ENCODE measurements at places on chromosomes 1 and 21.
A peak's percentile ranks its signal among the peaks of the same experiment; 100 is the strongest.

DNA sequence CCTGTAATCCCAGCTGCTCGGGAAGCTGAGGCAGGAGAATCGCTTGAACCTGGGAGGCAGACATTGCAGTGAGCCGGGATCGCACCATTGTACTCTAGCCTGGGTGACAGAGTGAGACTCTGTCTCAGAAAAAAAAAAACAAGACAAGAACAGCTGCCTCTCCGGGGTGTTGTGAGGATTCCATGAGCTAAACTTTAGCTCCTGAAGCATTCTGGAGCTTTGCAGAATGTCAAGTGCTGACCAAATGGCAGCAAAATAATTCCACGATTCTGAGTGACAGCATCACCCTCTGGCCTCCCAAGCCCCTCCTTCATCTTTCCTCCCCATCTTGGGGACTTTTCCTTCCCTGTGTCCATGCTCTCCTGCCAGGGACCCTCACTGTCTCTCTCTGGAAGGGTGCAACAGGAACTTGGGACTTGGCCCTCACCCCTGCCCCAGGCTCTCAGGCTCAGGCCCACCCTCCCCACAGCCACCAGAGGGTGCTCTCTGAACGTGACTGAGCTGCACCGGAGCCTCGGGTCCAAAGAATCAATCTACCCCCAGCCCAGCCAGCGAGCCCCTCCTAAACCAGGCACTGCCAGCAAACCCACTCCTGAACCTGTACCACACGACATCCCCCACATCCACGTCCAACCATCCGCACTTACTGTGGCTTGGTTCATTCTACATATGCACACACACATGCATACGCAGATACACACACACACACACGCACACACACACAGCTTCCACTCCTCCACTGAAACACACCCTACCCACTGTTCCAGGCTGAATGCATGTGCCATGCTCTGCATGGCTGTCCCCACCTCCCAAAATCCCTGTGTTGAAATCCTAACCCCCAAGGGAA lies 45.7 kb downstream of the ACOT7 start:
- peak; percentile 77 for DNase-seq

GRCh38 chr1:223712194-223712849 lies at the start of gene CAPN2:
TSS of gene CAPN2 (plus strand) at chr1:223712539. CDS start at chr1:223712641, 102 bp downstream.
- peak; percentile 81 for DNase-seq

DNA sequence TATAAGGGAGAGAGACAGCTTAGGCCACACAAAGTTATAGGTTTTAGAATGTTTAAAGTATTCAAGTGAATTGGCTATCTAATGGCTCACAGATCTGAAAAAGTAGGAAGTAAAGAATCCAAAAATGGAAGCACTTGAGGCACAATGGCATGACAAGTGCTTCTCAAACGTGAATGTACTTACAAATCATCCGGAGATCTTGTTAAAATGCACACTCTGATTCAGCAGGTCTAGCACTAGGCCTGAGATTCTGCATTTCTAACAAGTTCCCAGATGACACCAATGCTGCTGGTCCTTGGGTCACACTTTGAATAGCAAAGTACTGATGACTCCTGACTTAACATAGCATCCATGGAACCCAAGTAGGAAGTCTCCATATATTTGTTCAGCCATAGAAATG lies 20.9 kb upstream of the AGL start:
- no peak for DNase-seq

GRCh38 chr1:1599935-1600860 lies at the start of gene FNDC10:
TSS of gene FNDC10 (minus strand) at chr1:1600135. CDS start at chr1:1600015, 120 bp downstream.
- no peak for DNase-seq

- no peak for DNase-seq
Observed at GRCh38 chr1:228998179-228998578, 262.9 kb downstream of the RHOU start.

GRCh38 chr1:151128800-151129199 lies 17.6 kb downstream of the SEMA6C start:
- DNase-seq: no peak

DNA sequence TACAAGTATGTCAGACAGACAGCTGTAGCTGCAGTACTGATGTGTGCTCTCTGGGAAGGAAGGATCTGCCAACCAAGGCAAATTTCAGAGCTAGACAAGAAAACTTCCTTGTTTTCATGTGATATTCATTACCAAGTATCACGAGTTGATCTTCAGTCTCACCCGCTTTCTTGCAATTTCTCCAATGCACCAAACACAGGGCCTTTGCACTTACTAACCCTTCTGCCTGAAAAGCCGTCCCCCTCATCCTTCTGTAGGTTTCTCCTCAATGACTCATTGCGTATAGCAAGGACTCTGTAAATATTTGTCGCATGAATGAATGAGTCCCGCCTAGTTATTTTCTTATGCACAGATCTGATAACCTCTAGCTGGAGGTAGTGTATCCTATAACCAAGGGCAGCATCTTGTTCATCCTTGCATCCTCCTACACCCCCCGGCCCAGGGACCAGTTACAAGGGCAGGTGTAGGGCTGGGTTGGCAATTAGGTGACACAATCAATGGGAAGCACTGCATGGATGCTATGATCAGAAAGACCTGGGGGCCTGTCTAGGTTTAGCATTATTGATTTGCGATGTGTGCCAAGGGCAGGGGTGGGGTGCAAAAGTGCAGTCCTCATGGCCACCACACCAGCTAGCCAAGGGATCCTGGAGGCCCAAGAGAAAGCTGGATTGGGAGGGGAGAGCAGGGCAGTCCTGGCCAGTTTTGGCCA lies 51.4 kb upstream of the GPR157 start:
- DNase-seq: no peak

DNA sequence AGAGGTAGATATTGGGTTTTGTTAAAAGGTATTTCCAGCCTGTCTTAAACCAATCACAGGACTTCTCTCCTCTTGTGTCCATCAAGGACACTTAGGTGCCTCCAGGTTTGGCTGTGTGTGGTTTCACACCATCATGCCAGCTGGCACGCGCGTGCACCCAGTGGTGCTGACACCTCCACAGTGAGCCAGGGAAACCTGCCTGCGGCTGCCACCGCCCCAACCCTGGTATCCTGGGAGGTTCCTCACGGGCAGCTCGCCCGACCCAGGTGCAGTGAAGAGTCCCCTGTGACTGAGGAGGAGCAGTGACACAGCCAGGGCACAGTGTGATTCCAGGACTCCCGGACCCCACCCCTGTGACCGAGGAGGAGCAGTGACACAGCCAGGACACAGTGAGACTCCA lies 13.2 kb upstream of the COL6A2 start:
- no peak for DNase-seq

DNA sequence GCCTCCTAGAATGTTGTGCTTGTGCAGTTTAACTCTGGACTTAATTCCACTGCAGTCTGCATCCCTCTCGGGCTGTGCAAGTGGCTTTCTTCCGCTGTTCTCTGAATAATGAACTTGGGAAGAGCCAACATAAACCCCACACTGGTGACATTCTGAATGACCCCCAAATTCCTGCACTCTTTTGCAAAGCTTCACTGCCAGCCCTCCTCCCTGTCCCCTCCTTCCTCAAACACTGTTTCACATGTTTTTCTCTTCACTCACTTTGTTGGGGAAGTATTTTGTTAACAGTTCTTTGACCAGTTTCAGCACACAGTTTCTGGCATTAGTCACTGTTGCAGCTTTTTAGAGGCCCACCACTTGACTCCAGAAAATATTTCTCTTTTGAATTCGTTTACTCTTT lies 39.7 kb downstream of the GNG12 start:
- DNase-seq: no peak

DNA sequence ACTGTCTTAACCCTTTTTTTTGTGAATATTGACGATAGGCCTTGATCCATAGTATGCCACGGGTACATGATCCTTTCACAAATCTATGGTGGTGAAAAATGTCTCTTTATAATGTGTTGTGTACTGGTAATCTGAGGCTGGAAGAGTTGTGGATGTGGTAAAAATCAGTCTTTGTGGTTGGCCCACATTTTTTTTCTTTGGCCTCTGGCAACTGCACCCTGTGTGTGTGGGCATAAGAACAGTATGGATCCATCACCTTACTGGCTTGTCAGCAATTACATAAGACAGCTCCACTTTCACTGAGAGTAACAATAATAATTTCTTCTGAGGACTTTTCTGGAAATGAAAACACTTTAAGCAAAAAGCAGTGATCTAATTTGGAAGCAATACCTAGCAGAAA lies 101.6 kb downstream of the GABPA start:
- no peak for DNase-seq

- no peak for DNase-seq
Observed at GRCh38 chr1:21707086-21707840, 38.1 kb upstream of the RAP1GAP start.

DNA sequence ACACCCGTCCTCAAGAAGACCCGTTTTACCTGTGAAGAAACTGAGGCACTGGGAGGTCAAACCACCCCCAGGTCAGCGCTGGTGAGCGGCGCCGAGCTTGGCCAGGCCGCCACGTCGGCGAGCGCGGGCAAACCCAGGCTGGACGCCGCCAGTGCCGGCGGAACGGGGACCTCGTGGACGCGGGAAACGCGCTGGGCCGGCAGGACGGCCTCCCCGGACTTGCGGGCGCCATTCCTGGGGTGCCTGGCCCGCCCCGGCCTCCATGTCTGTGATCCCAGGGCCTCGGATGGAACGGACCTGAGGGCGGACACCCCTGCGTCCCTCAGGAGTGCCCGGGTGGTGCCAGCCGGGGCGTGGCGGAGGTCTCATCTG lies 764 bp upstream of the SUMO3 start:
- DNase-seq: no peak

DNA sequence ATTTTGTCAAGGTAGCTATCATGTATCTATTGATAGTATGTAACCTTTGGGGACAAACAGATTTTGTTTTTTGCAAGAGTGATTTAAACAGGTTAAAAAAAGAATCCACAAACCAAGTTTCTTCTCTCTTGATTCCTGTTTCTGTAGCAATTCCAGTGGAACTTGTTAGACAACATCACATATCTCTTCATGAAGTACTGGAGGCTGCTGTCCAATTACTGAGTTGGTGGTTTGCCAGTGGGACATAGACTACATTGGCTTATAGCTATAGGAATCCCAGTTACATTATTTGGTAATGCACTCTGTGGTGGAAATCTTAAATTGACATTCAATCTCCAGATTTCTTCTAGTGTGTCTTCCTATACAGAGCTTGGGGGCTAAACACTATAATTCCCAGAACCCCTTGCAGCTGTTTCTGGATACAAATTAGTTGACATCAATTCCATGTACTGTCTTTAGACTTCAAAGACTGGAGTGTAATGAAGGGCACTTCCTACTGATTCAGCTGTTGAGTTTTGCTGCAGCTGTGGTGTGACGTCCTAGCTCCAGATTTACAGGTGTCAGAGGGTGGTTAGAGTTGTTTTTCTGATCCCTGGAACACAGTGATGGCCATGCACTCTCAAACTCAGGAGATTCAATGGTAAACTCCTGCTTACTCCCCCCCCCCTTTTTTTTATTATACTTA lies 29.4 kb upstream of the GCLM start:
- no peak for DNase-seq

GRCh38 chr21:34606621-34607020 lies 8.3 kb downstream of the RCAN1 start:
- no peak for DNase-seq

- DNase-seq: no peak
Observed at GRCh38 chr1:177443003-177443402, 272.2 kb downstream of the BRINP2 start.

- DNase-seq: no peak
Observed at GRCh38 chr1:88537787-88538186, 146.3 kb upstream of the PKN2 start.

DNA sequence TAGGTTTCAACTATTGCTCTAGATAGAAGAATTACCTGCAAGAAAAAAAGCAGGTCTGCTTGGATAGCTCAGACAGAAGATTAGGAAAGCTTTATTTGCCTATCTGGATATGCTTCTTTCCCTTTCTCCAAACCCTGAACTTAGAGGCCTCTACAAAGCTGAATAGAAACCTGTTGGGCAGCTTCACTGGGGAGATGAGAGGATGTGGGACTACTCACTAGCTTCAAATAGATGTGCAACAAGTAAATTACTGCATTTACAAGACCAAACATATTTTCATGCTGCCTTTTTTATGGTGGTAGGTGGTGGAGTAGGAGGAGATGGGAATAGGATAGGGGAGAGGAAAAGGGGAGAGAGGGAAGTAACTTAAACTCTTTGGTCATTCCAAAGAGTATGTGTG lies 6.4 kb downstream of the CLCA2 start:
- no peak for DNase-seq

- no peak for DNase-seq
Observed at GRCh38 chr1:172824209-172824608, 165.3 kb downstream of the FASLG start.

DNA sequence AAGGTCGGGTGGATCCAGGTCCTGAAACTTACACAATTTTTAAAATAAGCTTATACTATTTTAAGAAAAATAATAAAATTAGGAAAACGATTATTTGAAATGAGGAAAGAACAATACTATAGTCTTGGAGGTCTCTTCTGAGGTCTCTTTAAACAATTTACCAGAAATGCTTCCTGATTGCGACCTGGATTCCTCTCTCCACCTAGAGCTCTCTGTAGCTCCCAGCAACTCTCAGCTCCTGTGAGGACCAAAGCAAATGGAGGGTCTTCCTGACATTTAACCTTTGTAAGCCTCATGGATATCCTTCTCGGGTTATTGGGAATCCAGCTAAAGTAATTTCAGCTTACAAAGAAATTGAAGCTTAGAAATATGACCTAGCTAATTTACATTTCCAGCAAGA lies 886 bp downstream of the BTBD8 start:
- no peak for DNase-seq

DNA sequence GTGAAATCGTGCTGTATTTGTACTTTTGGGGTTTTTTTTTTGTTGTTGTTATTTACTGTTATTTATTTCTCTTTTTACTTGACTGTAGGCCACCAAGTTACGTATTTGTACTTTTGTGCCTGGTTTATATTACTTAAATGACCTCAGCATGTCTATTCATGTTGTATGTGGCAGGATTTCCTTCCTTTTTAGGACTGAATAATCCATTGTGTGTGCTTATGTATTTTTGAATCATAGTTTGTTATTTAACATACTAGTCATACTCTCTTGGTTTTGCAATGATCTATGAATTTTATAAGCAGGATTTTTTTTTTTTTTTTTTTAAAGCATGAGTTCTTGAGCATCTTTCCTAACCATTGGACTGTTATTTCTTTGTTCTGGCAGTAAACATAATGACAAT lies 51.2 kb downstream of the RNF2 start:
- DNase-seq: no peak

GRCh38 chr1:174217248-174217647 lies 57.9 kb downstream of the RABGAP1L start:
- DNase-seq: no peak

DNA sequence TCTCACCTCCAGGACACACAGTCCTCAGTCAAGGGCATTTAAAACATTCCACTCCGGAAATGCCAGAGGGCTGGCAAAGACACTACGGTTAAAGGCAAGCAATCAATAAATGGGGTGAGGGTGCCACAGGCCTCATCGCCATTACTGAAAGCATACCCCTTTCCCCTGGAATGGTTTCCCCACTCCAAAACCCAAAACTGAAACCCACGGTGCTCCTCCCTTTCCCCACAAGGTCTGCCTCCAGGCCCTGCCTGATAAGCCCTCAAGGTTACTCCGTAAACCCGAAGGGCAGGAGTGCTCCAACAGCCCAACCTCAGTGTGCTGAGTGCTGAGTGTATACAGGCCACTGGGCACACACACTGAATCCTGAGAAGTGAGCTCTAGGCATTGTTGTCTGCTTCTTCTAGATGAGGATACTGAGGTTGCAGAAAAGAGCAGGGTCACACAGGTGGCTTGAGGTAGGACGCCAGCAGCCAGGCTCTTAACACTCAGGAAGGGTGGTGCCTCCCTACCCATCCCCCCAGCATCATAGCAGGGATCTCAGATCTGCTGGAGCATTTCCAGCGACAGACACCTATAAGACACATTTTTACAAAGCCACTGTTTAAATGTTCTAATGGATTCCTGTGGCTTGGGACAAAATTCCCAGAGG lies 29.0 kb downstream of the SSBP3 start:
- DNase-seq: no peak

GRCh38 chr1:113126207-113126606 lies 53.2 kb downstream of the LRIG2 start:
- no peak for DNase-seq

Data from glutamatergic neuron (in vitro differentiated cells).